Left cardiac atrium (tissue), 4 donors: ENCODE measurements at places on chromosomes 7 and 10.
A peak's percentile ranks its signal among the peaks of the same experiment; 100 is the strongest.

GRCh38 chr10:112177247-112177646 lies 6.3 kb downstream of the GPAM start:
- no peak for DNase-seq

- peak; percentile 88 for DNase-seq
Measured at GRCh38 chr10:32346551-32347362, at the start of gene EPC1. Gene EPC1 (minus strand): TSS chr10:32347158. CDS start chr10:32346915, 243 bp downstream.

DNA sequence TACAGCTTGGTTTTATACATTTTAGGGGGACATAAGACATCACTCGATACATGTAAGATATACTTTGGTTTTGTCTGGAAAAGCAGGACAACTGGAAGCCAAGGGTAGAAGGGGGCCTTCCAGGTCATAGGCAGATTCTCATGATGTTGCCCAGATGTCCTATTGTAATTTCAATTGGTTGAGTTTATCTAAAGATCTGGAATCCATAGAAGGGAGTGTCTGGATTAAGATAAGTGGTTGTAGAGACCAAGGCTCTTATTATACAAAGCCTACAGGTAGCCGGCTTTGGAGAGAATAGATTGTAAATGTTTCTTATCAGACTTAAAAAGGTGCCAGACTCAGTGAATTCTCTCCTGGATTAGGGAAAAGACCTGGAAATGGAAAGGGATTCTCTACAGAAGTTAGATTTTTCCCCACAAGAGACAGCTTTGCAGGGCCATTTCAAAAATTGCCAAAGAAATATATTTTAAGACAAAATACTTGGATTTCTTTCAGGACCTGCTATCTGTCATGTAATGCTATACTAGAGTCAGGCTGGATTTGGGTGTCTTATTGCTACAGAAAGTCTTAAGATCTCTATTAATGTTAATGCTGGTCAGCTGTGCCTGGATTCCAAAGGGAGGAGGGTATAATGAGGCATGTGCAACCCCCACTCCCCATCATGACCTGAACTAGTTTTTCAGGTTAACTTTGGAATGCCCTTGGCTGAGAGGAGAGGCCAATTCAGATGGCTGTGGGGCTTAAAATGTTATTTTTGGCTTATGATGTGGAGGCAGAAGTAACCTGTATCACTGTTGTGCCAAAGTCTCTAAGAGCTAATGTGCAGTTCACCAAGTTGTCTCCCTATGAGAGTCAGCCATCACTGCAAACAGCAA lies 511.1 kb upstream of the C7orf33 start:
- DNase-seq = no peak

DNA sequence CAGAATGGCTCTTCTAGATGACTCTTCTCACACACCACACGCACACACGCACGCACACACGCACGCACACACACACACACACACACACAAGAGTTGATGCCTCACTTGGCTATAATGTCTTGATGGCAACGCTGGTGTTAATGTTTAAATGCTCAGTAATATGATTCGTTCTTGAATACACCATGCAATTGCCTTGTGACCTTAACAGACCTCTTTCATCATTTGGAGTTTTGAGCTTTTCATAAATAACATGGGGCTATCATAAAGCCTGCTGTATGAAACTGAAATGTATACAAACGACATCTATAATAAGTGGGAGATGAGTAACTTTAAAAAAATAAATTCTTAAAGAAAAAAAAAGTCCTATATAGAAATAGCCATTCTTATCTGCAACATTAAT lies 8.2 kb downstream of the JCAD start:
- DNase-seq = no peak

- no peak for DNase-seq
Measured at GRCh38 chr7:34850681-34851080, 186.6 kb downstream of the DPY19L1 start.

DNA sequence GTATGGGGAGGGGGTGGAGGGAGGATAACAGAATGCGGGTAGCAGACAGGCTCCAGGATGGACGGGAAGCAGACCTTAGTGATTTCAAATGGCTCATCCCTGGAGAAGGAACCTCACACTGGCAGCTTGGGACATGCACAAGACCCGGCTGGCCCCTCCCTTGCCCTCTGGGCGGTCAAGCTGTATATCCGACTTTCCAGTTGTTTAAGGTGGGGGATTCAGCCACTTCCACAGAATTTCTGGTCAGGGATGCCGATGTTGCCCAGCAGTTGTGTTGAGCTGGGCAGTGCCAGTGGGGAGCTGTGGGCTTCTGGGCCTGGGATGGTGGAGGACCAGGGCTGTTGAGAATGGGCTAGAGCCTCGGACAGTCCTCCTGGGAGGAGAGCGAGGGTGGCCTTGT lies 38.8 kb downstream of the GBX1 start:
- DNase-seq = no peak
